Stimulated activated CD4-positive, alpha-beta T cell treated with anti-CD3 and anti-CD28 coated beads, Interleukin-1b, Interleukin-23, amount 100 ng/mL, for 24 hours (primary cell): ENCODE measurements at places on chromosomes 7 and 10.

DNA sequence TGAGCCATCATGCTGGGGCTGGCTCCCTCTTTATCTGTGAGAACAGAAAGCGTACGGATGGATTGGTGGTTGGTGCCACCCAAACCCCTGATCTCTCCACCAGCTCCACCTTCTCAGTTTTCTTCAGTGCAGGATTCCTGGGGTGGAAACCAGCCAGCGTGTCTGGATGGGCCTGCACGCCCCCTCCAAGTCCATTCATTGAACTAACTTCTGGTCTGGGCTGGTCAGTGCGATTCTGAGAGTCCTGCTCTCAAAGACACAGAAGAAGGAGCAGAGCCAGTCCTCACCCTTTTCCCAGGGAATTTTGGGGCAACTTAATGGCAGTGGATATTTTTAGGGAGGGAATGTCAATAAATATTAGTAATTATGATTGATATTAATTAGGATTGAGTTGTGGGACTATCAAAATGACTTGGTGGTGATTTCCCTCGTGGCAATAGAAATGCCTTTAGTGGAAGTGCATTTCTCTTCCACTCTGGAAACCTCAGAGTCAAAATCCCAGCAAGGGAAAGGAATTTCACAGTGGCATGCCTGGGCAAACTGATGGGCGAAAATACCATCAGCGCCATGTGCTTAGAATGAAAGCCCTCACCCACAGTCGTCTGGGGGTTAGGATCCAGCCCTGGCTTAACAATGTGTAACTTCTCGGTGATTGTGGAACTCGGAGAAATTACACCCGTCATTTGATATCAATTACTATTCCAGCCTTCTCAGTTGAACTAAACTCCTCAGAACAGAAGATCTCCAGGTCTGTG, 69.3 kb upstream of the EEPD1 start:
- no peak for DNase-seq

DNA sequence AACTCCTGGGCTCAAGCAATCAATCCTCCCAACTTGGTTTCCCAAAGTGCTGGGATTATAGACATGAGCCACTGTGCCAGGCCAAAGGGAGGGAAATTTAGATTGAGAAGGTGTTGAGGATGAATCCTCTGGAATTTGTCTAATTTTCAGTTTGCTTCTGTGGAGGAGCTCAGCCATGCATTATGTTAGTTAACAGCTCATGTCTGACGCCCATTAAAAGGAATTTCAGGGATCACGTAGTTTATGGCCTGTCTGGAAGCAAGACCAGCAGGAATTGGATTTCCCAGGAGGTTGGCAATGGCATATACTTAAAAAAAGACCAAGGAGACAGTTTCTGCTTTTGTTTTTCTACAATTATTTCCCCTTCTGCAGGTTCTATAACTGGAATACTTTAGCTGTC, 165.7 kb downstream of the OTUD1 start:
- DNase-seq, result no peak

DNA sequence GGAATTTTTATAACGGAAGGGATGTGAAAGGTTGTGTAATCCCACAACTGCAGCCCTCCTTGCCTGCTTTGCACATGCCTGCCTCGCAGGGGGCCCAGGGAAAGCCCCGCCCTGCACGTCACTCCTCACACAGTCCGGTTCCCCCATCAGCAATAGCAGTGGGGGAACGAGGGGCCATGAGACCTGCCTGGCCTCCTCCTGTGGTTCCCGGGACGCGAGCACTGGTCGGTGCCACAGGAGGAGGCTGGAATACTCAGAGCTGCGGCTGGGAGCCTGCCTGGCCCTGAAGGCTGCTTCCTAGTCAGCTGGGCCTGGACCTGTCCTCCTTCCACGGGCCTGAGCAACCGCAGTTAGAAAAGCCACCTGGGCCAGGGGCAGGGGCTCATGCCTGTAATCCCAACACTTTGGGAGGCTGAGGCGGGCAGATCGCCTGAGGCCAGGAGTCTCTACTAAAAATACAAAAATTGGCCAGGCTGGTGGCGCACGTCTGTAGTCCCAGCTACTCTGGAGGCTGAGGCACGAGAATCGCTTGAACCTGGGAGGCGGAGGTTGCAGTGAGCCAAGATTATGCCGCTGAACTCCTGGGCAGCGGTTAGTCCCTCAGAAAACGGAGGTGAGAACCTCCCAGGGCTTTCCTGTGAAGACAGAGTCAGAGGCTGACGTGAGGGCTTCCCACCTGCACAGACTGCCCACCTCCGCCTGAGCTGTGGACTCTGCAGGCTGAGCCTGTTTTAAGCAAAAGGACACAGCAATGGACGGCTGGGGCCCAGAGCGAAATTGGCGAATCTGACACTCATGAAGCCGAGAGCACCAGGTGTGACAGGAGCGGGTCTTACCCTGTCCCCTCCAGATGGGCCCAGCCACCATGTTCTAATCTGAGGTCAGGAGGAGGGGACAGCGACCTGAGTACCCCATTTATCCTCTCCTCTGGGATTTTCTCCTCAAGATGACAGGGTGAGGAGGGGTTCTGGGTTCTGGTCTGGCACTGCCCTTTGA, 52.9 kb downstream of the VIPR2 start:
- no peak for DNase-seq

DNA sequence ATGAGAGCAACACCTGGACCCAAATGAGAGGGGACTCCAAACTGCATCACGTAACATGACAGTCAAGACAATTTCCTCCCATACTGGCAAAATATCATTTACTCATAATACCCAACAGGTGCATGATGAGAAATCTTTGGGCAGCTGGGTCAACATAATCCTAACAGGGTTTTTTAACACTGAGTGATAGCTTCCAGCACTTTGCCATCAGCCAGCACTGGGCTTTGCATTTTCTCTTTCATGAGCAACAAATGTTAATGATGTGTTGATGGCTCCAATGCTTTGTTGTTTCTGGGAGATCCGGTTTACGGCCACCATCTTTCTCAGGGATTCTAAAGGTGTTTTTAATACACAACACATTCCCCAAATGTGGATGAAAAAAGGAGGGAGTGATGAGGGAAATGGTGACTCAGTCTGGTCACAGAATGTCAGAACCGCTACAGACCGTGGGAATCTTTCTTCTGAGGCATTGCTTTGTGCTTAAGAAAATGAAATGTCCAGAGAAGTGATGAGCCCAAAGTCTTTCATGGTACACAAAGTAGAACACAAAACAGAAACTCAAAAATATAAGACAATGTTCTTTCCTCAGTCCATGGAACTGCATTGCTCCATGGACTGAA, 705.7 kb upstream of the IGFBP3 start:
- DNase-seq, result no peak

DNA sequence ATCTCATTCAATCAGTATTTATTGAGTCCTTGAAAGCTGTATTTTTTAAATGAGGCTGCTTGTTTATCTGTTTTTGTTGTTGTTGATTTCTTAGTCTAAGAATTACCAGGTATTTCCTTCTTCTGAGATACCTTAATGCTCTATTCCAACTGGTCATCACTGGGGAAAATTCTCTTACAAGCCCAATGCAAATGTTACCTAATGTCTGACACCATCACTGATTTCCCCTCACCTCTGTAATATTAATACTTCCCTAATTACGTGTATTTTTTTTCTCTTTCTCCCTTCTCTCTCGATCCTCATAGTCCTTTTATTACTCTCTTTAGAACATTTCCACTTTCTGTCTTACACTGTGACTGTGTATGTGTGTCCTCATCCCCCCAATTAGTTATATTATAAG, 13.9 kb downstream of the HDAC9 start:
- DNase-seq, result no peak

DNA sequence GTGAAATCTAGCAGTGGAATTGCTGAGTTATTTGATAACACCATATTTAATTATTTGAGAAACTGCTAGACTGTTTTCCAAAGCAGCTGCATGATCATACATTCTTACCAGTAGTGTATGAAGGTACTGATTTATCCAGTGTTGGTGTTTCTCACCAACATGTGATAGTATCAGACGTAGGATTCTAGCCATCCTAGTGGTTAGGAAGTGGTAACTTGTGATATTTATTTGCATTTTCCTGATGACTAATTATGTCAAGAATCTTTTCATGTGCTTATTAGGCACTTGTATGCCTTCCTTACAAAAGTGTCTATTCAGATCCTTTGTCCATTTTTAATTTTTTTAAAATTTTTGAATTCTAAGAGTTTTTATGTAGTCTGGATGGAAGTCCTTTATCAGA, 54.2 kb upstream of the PLXDC2 start:
- no peak for DNase-seq

GRCh38 chr10:113613427-113613826, 50.4 kb downstream of the NRAP start:
- no peak for DNase-seq

DNA sequence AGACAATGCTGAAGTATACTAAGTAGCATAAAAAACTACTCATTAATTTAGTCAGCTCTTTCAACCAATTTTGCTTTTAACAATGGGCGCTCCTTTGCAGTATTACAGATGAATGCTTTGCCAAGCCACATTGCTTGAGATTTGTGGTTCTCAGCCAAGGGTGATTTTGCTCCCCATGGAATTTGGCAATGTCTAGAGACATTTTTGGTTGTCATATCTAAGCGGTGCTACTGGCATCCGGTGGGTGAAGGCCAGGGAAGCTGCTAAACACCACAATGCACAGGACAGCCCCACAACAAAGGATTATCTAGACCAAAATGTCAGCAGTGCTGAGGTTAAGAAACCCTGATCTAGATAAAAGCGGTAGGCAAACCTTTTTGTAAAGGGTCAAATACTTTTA, 112.0 kb downstream of the UBE2H start:
- DNase-seq, result no peak

DNA sequence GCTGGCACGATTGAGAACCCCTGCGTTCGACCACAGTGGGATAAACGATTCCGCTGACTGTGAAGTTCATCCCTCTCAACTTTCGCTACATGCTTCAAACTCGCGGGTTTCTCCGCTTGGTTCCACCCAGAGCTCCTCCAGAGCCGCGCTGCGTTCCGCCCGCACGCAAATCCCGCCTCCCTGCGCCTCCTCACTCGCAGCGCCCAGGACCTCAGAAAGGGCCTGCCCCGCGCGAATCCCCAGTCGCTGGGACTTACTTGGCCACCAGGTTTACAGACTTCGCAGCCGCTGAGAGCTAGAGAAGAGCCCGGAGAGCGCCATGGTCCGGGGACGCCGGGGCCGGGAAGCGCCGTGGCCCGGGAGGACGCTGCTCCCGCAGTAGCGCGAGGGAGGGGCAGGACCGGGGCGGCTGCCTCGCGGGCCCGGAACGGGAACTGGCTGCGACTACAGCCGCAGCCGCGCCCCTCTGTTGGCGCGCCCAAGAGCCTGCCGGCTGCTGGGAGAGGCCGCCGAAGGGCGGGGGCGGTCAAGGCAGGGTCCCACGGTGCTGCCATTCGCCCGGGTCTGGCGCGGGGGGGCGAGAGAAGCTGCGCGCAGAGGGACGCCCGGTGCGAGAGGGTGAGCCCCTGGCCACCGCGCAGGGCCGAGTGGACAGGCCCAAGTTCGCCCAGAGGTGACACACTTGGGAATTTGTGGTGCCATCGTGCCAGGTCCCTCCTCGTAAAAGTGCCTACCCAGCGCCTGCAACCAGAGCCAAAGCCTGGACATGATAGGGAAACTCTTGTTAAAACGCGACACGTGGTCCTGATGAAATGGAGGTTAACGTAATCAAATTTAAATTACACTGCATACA, at the start of gene NOD1:
TSS of gene NOD1 (minus strand) at position 436 of the 853 bp plus-strand sequence. CDS start 21,863 bp downstream, outside the sequence.
- peak; percentile 37 for DNase-seq

- no peak for DNase-seq
Measured at GRCh38 chr10:103748020-103748419, 107.4 kb downstream of the SH3PXD2A start.

- DNase-seq, result no peak
Measured at GRCh38 chr10:88879534-88880281, at the start of gene STAMBPL1. STAMBPL1 (plus strand) TSS chr10:88880245; CDS start chr10:88901709, 21,464 bp downstream.

DNA sequence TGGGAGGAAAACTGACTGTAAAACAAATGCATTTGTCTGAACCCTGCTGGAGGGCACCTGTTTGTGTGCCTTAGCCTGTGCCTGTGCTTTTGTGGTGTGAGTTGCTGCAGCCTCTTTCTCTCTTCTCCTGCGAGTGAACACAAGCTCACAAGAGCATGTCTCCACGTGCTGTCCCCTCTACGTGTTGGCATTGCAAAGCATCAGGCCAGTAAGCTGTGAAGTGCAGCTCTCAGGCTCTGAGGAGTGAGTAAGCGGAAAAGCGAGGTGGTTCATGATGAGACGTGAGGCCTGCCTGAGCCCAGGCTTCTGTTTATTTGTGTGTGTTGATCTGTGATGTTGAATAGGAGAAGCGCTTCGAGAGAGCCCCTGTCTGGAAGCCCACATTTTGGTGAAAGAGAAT, 85.6 kb upstream of the PDCD4 start:
- no peak for DNase-seq

- DNase-seq, result no peak
Measured at GRCh38 chr7:74525881-74526280, 72.2 kb downstream of the GTF2IRD1 start.

DNA sequence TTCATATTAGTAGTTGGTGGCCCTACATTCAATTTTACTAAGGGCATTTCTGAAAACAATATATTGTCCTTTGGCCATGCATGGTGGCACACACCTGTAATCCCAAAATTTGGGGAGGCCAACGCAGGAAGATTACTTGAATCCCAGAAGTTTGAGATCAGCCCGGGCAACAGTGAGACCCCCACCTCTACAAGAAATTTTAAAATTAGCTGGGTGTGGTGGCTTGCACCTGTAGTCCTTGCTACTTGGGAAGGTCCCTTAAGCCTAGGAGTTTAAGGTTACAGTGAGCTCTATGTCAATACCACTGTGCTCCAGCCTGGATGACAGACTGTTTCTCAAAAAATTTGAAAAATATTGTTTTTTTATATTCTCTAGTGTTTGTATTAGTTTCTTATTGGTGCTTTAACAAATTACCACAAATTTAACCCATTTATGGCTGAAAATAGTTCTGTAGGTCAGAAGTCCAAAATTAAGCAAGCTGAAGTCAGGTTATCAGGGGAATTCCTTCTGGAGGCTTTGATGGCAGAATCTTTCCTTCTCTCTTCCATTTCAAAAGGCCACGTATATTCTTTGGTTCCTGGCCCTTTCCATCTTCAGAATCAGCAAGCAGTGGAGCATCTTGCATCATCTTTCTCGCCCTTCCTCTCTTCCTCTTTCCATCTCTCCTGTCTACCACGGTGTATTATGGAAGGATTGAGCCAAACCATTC, 12.4 kb downstream of the CBX3 start:
- no peak for DNase-seq

DNA sequence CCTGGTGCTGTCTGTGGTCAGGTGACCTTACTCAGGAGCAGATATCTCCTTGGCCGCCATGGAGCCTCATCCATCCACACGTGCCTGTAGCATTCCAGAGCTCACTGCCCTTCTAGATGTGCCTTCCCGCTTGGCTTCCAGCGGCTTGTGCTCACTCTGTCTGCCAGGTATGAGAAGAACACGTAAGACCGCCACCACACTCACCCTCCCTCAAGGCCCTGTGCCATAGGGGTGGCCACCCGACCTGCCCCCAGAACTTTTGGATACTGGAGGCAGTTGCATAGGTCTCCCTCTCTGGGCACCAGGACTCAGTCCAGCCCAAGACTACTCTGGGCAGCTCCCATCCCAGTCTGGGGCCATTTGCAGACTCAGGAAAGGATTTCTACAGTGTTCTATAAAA, 4.1 kb downstream of the MARVELD1 start:
- DNase-seq, result no peak

GRCh38 chr10:18429335-18429734, 222.1 kb downstream of the NSUN6 start:
- no peak for DNase-seq
